ENCODE measurements at places on chromosomes 6 and 20. TPM values are rescaled to one million over a fixed set of nuclear protein-coding genes. Genes with fewer than 3 reads are reported as not detected.

Gene VGLL2
- total RNA-seq: not detected

- DNase-seq: peak; percentile 0
Observed at GRCh38 chr20:50335105-50335504, 144.5 kb downstream of the CEBPB start.

GRCh38 chr20:46970937-46971630 is 76.4 kb downstream of the EYA2 start:
- DNase-seq: no peak

GRCh38 chr6:149084808-149085556 is 232.5 kb upstream of the TAB2 start:
- no peak for DNase-seq

All from chondrocyte (in vitro differentiated cells).